Mammary epithelial cell (primary cell): ENCODE measurements at places on chromosomes 2 and 18.

DNA sequence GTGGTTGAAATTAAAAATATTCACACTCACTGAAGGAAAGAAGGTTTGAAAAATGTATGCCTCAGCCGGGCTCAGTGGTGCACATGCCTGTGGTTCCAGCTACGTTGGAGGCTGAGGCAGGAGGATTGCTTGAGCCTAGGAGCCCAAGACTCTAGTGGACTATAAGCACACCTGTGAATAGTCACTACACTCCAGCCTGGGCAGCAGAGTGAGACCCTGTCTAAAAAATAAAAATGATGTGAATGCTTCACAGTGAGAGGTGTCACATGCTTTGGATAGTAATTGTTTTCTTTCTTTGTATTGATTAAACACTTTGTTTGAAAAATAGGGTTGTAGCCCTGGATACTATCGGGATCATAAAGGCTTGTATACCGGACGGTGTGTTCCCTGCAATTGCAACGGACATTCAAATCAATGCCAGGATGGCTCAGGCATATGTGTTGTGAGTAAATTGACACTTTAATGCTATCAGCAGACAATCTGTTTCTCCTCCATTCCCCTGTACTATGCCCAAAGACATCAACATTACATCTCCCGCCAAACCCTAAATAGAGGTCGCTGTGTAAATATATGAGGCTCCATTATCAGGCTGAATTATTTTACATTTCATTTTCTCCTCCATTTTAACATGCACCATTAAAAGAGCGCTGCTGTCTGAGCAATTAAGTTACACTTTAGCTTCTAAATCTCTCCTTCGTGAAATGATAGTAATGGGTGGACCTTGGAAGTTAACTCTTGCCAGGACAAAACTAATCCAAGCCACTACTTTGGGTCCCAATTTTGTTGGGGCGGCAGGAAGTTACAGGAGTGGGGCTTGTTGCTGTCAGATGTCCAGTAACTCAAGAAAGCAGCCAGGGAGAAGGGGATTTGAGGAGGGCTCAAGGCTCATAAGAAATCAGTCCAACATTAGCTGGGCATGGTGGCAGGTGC lies 138.3 kb upstream of the TTC39C start:
- peak; percentile 54 for DNase-seq

- DNase-seq, result no peak
These were observed 227.7 kb downstream of the LRRTM4 start for GRCh38 chr2:77294474-77294873.

- DNase-seq, result no peak
These were observed 60.1 kb downstream of the ITGB6 start for GRCh38 chr2:160139991-160140390.

GRCh38 chr2:9356261-9356660 lies 67.1 kb downstream of the ITGB1BP1 start:
- DNase-seq, result no peak

- no peak for DNase-seq
These were observed 170.5 kb downstream of the NYAP2 start for GRCh38 chr2:225569995-225570394.

DNA sequence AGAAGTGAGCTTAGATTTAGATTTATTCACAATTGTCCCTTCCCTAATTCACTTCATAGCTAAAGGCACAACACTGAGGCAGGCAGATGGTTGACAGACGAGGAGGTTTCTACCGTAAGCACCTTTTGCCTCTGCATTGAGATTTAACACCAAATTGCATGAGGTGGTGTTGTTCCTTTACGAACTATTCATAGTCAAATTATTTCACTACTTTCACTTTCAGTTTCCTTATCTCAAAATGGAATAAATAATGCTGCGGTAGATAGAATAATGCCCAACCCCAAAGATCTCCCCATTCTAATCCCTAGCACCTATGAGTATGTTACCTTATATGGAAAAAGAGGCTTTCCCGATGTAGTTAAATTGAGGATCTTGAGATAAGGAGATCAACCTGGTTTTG lies 58.9 kb upstream of the LINC00305 start:
- DNase-seq, result no peak

DNA sequence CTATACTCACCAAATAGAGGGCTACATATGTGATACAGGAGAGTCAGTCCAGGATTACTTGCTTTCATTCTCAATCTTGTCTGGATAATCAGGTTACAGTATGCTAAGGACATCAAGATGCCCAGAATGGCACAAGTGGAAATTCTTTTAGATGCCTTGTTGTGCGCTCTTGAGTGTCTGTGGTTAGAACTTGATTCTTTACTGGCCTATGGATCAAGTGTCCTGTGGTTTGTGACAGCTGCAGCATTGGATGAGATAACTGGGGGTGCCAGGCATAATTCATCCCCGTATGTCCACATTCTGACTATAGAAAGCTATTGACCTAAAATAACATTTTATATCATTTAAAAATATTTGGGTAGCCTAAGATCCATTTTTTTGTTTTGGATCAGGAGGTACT lies 40.1 kb downstream of the CDC42EP3 start:
- no peak for DNase-seq

DNA sequence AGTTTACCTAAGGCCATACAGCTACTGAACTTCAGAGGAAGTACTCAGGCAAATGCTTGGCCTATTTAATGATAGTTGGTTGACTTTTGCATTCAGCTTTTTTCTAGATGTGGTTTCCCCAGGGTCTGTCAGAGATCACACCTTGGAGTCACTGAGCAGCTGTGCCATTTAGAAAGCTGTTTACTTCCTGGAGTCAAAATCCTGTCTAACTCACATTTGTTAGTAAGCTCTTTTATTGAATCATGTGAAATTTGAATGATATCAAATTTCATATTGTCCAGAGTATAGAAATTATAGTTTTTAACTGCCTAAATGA lies 7.6 kb upstream of the TRIB2 start:
- no peak for DNase-seq

DNA sequence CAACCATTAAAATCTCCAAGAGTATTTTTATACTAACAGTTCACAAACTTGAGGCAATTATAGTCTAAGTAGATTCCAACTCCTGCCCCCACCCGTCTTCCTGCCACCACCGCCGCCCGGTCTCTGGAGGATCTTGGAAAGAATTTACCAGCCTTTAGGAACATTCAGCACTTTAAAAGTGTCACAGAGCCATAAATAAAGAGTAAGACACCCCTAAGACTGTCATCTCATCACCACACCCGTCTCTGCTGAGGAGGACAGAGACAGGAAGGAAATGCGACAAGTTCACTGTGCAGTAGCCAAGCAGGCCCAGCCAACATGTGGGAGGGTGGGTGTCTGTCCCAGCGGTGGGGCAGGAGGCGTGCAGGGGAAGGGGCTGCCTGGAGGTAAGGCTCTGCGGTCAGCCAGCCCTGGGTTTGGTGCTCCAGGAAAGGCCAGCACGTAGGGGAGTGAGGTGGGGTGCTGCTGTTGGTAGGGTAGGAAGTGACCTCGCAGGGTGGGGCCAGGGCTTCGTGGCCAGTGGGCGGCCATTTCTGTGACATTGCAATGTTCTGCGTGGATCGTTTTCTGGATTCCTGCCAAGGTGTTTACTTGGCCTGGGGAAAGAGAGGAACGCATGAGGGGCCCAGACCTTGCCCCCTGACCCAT lies 111.6 kb downstream of the FAM210A start:
- DNase-seq, result no peak

DNA sequence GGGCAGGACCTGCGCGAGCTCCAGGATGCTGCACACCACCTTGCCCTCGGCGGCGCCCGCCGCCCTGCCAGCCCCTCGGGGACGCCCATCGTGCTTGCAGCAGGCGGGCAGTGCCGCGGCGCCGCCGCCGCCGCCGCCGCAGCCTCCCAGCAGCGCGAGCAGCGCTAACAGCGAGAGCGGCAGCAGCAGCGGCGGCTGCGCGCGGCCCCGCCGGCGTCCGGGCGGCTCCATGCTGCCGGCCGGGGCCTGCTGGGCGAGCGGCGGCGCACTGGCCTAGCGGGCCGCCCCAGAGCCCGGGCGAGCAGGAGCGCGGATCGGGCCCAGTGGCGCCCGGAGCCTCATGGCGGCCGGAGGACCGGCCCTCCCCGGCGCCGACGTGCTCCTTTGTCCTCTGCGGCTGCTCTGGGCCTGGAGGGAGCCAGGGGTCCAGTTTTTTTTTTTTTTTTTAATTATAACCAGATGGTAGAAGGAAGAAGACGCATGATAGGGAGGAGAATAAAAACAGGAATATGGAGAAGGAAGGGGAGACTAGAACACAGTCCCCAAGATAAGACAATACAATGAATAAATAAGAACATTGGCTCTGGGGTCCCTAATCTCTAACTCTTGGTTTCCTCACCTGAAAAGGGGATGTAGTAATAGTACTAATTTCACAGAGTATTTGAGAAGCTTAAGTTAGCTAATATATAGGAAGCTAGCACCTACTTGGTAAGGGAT lies 17.1 kb upstream of the ANKRD62 start:
- DNase-seq, result peak; percentile 52

DNA sequence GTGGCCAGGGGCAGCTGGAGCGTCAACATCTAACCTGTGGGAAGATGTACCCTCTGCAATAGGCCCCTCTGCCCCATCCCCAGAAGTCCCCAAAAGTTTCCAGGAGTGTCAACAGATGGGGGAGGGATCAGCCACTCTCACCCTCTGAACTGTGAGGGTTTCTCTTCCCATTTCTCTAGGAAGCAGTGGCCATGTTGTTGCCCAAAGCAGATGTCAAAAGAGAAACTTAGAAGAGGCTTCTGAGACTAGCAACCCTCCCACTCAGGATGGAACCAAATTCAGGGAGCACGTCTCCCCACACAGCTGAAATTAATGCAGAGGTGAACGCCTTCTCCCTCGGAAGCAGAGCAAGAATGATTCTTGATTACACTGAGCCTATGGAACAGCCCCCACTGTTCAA lies 70.3 kb downstream of the ARL4C start:
- no peak for DNase-seq

GRCh38 chr2:99187011-99187410 lies 6.0 kb downstream of the MRPL30 start:
- DNase-seq, result no peak

DNA sequence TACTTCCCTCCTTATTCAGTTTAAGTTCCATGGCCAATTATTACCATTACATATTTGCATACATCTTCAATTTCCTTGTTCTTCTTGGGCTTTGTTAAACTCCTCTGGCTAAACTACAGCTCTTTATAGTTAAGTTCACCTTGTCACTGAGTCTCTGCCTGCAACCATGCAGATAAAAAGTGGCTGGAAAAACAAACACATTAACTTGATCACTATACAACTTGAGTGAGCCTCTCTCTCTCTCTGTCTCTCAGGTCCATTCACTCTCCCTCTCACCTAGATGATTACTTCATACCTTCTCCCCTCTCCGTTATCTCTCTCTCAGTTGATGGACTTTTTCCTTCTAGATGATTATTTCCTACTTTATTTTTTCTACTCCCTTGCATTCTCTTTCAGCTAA lies 30.3 kb downstream of the GCFC2 start:
- no peak for DNase-seq

- no peak for DNase-seq
These were observed 188.3 kb downstream of the ETAA1 start for GRCh38 chr2:67585400-67585799.

GRCh38 chr18:53422896-53423295 lies 801.6 kb downstream of the MBD2 start:
- no peak for DNase-seq

- no peak for DNase-seq
These were observed 41.7 kb downstream of the ST3GAL5 start for GRCh38 chr2:85847051-85847588.

DNA sequence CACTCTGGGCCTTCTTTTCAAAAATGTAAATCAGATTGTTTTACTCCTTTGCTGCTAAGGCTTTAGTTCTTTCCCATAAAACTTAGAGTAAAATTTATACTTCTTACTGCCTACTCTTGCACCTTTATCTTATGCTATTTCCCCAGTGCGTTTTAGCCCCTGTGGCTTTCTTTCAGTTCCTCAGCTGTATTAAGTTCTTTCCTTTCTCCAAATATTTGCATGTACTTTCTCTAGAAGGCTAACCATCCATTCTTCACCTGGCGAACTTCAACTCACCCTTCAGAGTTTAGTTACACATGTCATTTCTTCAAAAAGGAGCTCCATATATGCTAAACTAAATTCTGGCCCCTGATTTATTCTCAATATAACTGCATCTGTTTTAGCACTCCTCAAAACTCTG lies 160.7 kb downstream of the FSHR start:
- DNase-seq, result no peak

DNA sequence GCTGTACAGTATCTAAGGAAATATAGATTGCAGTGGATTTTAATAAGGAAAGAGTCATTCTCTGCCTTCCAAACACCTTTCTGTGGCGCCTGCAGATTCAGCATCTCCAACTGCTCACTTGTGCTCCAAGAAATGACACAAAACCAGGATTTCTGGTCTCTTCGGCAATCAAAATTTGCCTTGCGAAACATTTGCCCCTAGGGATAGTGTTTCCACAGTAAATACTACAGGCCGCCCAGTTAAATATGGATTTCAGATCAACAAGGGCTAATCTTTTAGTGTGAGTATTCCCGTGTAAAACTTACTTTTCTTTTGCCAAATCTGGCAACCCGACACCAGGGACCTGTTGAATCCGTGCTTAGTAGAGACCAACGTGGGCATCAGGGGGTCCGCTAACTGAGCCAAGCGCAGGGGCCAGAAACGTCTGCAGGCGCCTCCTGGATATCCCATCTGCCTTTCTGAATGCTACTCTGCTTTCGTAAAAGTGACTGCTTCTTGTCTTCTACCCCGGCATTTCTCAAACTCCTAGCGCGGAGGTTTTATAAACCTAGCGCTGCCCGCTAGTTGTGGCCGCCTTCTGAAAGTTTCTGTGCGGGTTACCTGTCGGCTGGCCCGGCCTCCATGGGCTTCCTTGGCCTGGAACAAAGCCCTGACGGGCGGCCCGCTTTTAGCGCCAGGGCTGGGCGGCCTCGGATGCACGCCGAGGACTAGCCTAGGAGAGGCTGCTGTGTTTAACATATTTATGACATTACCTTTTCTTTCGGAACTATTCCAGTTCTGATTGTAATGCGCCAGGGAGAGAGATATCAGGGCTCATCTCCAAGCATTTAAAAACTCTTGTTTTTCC lies 2.5 kb downstream of the CYP1B1 start:
- DNase-seq, result no peak

DNA sequence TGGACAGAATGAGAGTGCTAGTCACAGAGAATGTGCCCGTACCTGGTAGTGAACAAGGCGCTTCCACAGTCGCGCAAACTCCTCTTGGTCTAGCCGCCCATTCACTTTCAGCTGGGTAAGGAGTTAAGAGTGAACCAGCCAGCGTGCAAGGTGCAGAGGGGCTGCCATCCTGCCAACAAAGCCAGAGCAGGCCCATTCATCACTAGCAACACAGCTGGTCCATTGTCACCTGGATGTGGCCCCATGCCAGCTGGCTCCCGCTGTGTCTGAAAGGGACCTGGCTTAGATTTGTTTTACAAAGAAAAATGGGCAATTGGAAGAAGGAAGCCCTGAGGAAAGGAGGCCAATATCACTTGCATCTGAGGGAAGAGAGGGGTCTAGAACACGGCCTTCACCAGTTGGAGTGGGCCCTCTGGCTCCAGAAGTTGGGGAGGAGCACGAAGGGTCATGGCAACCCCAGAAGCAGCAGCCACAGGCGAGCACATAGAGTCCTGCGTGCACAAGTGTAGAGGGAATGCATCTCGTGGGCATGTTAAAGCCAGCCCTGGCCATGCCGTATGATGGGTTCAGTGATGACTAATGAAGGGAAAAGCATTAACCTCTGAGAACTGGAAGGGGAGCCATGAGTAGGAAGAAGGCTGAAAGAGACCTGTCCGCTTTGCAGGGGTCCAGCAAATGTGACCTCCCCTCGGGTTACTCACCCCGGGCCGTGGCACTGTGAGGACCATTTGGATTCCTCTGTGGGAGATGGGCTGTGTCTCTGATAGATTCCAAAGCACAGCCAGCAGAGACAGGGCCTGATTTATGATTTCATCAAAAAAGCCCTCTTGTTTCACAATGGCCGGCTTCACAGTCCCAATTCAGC lies 70.6 kb downstream of the CAPN13 start:
- peak; percentile 57 for DNase-seq

- DNase-seq, result no peak
These were observed 65.8 kb downstream of the INO80D start for GRCh38 chr2:206020171-206020570.
